Psoas muscle (tissue), 8 donors: ENCODE measurements at places on chromosomes 11 and 22.

GRCh38 chr22:30318799-30319419 lies 7.8 kb downstream of the TBC1D10A start:
- no peak for DNase-seq

DNA sequence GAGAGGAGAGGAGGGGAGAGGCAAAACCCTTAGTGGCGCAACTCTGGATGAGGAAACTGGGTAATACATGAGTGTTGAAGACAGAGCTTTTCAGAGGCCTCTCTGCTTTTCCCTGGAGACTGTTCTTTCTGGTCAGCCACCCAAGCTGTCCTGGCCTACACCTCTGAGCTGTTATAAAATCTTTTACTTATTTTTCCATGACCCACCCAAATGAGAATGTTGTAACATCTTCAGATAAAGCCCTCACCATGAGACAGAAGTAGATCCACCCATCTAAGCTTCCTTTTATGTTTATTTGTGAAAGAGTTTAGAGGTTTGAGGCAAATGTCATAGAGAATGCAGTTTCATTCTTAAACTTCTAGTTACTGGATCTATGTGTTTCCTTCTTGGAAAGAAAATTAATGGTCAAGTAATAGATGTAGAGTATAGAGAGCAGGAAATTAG lies 20.3 kb upstream of the APLP2 start:
- DNase-seq = no peak

- no peak for DNase-seq
These were observed 15.3 kb downstream of the BPIFC start for GRCh38 chr22:32448980-32449379.

DNA sequence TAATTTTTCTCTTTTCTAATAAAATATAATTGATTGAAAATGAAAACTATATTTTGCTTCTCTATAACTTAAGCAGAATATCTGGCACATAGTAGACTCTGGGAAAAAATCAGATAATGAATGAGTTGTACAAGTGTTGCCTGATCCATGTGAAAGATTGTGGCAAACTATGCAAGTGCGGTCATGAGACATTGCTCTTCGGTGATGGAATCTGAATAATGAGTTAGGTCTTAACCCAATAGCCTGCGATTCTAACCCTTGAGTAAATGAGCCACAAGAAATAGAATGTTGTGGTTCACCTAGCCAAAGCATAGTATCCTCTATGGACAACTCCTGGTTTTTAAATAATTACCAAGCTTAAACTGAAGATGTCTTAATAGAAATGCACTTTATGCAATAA lies 333.7 kb upstream of the LUZP2 start:
- DNase-seq = no peak

- DNase-seq = peak; percentile 61
These were observed 76.4 kb upstream of the PPARA start for GRCh38 chr22:46073683-46074504.

DNA sequence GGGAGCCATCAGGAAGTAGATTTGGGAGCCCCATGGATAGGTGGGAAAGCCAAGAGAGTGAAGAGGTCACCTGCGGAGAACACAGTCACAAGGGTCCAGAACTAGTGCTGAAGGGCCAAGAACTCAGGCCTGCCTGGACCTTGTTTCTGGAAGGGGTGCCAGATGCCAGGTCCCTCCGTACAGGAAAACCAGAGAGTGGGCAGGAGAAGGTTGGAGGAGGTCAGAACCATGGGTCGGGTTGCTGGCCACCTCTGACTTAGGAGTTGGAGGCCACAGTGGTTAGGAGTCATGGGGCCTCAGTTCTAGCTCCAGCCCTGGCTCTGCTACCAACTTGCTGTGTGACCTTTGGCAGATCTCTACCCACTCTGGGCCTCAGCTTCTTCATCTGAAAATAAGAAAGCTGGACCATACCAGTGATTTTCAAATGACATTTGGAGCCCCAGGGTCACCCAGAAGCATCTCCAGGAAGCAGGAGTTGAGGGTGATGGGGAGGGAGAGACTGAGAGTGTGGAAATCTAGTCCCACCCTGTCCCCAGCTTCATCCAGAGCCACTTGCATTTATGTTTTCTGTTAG lies 20.8 kb upstream of the TUB start:
- DNase-seq = no peak

DNA sequence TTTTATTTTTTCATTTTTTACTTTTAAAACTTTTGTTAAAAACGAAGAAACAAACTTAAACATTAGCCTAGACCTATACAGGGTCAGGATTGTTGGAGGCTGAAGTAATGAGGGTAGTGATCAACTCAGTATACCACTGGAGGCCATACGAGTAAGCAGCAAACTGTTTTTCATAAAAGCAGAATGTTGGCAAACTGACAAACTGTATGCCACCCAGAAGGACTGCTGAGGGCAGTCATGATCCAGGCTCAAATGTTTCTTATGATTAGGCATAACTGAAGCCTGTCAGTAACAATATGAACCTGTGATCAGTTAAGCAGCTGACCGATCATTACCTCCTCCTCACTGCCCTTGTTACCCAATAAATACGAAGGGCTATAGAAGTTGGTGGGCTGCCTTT lies 10.2 kb upstream of the SC5D start:
- DNase-seq = no peak
